ENCODE measurements at places on chromosomes 4 and X.

DNA sequence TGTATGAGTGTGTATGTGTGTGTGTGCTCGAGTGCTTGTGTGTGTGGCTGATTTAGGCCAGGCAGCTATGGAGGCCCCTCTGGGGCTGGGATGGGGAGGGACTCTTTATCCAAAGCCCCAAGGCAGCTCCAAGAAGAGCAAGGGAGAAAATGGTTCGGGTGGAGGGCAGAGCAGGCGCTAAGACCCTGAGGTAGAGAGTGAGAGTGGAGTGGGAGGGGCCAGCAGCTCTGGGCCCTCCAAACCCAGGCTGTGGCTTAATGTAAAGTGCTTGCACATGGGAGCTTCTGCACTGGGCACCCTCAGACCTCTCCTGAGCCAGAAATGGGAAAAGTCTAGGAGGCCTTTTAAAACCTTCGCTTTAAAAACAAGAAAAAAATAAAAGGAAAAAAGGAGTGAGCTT is 233.5 kb upstream of the PSAPL1 start:
- DNase-seq, result no peak

GRCh38 chr4:54746218-54746617 is 88.5 kb downstream of the KIT start:
- DNase-seq, result peak; percentile 26

DNA sequence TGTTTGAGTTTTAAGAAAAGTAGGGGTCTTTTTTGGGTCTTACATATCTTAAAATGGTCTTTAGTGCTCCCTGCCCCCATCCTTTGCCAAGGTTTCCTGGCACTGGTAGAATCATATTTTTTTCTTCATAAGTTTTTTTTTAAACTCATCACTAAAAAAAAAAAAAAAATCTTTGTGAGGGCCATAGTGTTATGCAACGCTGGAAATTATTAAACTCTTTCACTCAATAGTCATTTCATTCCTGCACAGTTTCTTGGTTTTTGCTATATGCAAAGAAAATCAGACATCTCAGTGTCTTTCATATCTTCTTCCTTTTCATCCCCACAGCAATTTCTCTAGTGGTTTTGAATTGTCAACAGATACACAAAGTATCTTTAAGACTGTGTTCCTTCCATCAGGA is 95.6 kb downstream of the TMA16 start:
- DNase-seq, result no peak

- no peak for DNase-seq
Observed at GRCh38 chr4:13296986-13297385, 187.2 kb downstream of the RAB28 start.

DNA sequence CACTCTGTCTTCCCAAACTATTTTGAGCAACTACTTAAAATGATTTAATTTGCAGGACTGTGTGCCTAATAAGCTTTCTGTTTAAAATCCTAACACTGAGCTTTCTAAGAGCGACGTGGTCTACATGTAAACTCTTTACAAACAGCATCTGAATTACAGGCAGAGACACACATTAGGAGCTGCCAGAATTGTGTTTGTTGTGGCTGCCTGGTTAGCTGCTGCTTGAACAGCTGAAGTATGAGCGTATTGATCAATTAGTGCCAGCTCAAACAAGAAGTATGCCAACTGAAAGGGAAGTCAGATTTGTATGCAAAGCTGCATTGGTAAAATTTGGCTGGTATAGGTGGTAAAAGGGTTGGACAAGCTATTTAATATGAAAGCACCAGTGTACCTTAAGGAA is 384.4 kb downstream of the PCDH7 start:
- no peak for DNase-seq

DNA sequence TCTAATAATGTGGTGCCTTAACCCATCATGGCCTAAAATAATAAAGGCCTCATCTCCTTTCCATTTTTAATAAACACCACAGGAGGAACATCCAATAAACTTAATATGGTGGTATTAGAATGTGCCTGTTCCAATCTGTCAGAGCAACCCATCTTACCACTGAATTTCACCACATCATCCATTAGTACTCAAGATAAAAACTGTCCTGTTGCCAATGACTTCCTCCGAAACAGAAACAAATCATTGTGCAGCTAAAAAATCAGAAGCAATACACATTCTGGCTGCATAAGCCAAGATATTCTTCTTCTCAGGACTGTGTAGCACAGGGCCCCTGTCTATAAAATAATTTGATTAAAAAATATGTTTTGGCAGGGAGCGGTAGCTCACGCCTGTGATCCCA is 18.5 kb downstream of the TLR10 start:
- no peak for DNase-seq

GRCh38 chrX:13248867-13249486 is 70.9 kb downstream of the ATXN3L start:
- DNase-seq, result no peak

- no peak for DNase-seq
Observed at GRCh38 chr4:47519239-47519883, 34.3 kb downstream of the ATP10D start.

DNA sequence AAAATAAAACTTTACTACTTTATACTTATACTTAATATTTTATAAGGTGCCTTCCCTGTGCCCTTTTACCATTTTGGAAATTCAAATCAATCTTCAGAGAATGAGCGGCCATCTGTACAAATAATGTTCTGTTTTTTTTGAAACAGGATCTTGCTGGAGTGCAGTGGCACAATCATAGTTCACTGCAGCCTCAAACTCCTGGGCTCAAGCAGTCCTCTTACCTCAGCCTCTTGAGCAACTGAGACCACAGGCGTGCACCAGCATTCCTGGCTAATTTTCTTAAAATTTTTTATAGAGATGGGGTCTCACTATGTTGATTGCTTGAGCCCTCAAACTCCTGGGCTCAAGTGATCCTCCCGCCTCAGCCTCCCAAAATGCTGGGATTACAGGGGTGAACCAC is 53.5 kb downstream of the FAM114A1 start:
- DNase-seq, result no peak

- no peak for DNase-seq
Observed at GRCh38 chr4:88080626-88081025, 73.2 kb downstream of the PKD2 start.

DNA sequence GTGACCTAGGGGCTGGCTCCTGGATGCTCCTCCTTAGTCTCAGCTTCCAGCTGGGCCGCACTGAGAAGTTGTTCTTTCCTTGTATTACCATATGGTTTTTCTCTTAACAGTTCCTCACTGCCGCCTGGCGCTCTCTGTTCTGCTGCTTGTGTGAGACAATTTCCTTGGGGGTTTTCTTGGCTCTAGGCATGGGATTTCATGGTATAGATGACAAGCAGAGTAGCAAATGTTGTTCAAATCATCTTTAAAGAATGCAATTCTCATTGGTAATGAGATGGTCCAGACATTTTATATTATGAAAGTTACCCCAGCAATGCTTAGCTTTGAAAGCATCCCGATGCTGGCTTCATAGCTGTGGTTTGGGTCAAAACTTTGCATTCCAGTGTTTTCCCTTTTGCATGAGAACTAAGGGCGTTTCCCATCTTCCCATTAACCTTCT is 37.6 kb downstream of the SEPTIN11 start:
- peak; percentile 98 for DNase-seq

DNA sequence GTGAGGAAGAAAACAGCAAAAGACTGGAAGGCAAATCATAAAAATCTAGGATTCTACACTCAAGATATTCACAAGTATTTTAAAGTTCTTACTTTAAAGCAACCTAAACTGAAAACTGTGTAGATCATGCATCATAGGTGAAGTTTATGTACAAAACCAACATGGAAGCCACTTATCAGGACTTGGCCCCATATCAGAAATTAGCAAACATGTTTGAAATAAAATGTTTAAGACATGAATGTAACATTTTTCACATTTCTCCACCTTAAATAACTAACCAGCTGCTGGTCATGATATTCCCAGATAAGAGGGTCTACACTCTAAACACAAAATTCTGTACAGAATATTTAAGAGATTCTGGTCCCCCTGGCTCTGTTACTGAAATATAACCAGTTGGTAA is 38.5 kb downstream of the APBB2 start:
- DNase-seq, result no peak

DNA sequence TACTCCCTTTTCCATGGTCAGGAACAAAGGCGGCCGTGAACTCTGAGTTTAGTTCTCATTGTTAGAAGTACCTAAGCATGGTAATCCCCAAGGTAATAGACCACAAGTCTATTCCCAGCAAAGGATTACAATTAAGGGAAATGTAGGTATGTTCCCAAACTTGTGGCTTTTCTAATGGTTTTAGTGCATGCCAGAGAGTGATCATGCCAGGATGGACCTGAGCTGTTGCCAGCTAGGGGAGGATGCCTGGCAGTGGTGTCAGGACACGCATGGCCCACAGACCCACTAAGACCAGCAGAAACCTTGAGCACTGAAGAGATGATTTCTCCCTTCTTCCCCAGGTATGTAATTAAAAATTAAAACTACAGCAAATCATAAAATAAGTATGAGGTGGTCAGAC is 60.8 kb downstream of the COQ2 start:
- DNase-seq, result no peak

GRCh38 chr4:138401334-138401733 is 159.2 kb upstream of the SLC7A11 start:
- no peak for DNase-seq

DNA sequence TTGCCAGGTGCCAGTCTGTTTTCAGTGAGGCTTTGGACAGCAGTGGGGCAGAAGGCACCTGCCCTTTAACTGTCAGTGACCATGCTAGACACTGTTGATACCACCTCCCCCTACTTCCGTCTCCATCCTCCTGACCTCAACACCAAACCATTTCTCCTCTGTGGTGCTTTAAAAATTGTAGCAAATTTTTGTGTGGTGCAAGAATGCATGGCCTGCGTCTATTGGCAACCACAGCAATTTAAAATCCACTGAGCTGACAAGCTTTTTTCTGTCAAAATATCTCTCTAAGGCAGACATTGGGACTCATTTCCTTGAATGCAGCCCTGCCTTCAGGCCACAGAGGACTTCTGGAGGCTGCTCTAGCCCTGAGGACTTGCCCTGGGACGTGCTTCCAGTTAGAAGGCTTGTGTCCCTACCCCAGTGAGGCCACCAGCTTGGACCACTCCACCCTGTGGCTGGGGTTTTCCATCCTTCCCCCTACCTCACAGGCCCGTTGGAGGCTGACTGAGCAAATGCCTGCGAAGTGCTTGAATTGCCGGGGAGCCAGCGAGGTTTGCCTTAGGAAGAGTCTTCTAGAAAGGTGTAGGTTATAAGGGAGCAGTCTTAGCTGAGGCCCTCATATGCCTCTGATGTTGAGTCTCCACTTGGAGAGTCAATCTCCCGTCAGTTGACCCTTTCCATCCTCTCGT is 6.9 kb downstream of the PRRG3 start:
- no peak for DNase-seq

GRCh38 chr4:186875476-186875875 is 151.8 kb upstream of the FAT1 start:
- DNase-seq, result no peak

- DNase-seq, result no peak
Observed at GRCh38 chr4:20847124-20847747, 147.0 kb downstream of the PACRGL start.

DNA sequence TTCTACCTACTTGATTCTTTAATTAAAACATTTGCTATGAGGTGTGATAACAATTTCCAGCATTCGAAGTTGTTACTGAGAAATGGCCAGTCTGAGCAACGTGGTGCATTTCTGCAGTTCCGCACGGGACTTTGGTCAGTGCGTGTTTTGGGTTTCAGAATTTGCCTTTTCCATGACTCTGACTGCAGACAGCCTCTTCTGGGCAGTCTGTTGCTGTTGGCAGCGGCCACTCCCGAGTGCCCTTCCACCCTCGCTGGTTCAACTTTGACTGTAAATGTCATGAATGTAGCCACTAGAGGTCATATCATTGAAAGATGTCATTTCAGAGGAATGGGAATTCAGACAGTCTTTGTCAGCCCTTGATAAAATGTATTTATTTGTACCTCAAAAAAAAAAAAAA is 53.6 kb downstream of the NOP14 start:
- no peak for DNase-seq

DNA sequence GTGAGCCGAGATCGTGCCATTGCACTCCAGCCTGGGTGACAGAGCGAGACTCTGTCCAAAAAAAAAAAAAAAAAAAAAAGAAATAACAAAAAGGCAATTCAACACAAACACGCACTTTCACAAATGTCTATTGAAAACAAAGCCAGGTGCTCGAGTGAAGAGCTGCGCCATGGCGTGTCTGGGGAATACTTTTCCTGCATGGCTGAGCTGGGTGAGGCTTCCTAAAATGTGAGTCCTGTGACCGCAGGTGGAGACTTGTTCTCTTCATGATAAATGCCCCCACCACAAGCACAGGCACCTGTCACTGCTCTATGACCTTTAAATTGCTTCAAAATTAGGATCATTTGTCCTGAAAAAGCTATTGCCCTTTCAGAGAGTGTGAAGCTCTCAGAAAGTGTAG is 4.0 kb upstream of the ABLIM2 start:
- no peak for DNase-seq

GRCh38 chrX:136147315-136147901 is at the start of gene FHL1:
Gene FHL1, plus strand, starts transcription at chrX:136147533.
- no peak for DNase-seq

Measured in AG04449 (cell line).